ENCODE measurements at places on chromosomes 5 and 9. TPM values are rescaled to one million over a fixed set of nuclear protein-coding genes. Genes with fewer than 3 reads are reported as not detected.

DNA sequence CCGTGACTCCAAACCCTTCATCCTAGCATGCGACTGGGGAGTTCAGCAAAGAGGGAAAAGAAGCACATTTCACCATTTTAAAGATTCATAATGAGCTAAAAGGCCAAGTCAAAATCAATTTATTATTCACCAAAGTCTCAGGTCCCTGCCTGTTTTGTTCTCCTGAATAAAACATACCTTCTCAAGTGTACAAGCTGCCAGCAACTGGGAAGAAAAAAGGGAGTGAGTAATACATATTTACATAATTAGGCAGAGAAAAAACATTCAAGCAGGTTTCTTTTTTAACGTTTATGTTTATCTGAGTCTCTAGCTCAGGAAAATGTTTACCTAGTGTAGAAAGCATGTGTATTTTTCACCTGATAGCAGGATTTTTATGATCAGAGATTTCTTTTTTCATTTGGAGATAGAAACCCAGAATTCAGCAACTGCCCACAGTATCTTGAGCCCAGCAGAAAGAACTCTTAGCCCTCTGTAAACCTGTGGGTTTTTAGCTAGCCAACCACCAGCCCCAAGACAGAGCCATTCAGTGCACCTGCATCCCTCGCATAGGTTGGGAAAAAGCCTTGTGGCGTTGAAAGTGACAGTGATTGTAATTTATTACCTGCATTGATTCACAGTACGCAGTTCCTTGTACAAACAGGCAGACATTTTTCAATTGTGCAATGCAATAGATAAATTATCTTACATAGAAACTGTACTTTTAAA lies 117.9 kb upstream of the GRIA1 start:
- DNase-seq: no peak

GRCh38 chr9:17859228-17859627 lies 280.4 kb downstream of the SH3GL2 start:
- no peak for DNase-seq

GRCh38 chr5:61625681-61626621 lies 293.9 kb downstream of the ZSWIM6 start:
- DNase-seq: no peak

DNA sequence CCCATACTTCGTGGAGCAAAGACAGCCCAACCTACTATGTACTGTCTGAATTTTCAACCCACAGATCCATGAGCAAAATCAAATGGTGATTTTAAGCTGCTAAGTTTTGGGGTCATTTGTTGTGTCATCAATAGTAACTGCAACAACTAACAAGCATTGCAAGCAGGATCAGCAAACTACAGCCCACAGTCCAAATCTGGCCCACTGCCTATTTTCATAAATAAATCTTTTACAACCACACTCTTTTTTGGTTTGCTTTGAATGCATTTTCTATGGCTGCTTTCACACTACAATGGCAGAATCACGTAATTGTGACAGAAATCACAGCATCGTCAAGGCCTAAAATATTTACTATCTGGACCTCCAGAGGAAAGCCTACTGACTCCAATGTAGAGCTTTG lies 237.2 kb upstream of the TRIM32 start:
- DNase-seq: no peak

GRCh38 chr9:131259916-131260597 lies 16.3 kb downstream of the FAM78A start:
- no peak for DNase-seq

DNA sequence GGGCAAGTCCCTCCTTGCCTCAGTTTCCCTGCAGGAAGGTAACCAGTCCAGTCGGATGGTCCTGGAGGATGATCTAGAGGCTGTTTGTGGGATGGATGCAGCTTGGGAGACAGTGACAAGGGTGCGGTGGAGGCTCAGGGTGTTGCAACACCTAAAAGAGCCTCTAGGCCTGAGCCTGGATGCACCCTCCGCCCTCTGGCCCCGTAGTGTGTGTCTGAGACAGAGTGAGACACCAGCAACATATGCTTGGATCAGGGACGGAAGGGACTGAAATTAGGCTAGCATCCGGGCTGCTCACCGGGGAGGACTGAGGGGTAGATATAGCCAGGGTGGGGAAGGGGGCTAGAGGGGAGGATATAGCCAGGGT lies 1.1 kb downstream of the CRAT start:
- DNase-seq: no peak

DNA sequence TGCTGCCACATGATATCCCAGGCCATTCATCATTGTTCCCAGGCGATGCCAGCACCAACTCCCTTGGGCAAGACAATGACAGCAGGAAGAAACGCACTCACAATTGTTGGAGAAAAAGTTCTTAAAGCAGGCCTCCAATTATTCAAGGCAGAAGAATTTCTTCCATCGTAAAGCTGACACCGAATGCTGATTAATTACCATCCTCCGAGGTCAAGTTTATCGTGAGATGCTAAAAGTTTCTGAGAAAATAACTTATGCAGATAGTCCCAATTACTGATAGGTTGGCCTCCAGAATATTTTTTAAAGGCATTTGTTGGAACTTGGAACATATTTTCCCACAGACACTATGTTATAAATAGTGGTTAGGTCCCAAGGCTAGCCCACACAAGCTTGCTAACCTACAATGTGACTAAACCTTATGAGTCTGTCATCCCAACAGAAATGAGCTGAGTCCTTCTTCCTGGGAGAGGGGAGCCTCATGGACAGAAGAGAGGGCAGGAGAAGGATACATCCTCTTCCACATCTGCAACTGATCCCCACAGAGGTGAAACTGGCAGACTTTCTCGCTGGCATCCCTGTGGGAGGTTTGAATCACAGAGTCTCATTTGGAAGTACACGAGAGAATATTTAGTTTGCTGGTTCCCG lies 202.4 kb upstream of the TBC1D2 start:
- DNase-seq: no peak

GRCh38 chr5:112668911-112669310 lies 68.8 kb upstream of the APC start:
- DNase-seq: no peak

DNA sequence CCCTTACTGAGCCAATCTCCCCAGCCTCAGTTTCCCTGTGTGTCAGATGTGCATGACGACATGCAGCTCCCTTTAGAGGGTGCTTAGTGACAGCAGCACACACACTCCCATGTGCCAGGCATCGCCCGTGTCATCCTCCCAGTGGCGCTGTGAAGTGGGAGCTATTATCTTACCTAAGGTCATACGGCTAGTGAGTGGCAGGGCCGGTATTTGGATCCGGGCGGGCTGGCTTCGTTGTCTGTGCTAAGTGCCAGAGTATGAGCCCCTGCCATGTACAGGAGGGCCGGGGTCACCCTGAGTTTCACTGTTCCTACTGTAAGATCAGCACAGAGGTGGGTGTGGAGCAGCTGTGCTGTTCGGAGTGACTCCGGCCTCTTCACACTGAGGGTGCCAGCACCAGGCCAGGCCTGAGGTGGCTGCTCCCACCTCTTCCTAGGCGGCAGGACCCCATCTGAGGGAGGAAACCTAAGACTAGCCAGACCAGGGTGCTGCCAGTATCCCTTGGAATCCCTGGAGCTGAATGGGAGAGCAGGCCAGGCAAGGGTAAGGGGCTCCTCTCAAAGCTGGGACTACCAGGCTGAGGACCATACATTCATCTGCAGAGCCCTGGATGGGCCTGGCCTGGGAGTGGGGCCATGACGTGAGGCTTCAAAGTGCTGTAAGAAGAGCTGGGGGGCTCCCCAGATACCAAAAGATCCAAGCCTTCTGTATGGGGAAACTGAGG lies 22.5 kb downstream of the AQP7 start:
- DNase-seq: no peak

GRCh38 chr9:119160551-119160950 lies 208.7 kb downstream of the BRINP1 start:
- DNase-seq: no peak

DNA sequence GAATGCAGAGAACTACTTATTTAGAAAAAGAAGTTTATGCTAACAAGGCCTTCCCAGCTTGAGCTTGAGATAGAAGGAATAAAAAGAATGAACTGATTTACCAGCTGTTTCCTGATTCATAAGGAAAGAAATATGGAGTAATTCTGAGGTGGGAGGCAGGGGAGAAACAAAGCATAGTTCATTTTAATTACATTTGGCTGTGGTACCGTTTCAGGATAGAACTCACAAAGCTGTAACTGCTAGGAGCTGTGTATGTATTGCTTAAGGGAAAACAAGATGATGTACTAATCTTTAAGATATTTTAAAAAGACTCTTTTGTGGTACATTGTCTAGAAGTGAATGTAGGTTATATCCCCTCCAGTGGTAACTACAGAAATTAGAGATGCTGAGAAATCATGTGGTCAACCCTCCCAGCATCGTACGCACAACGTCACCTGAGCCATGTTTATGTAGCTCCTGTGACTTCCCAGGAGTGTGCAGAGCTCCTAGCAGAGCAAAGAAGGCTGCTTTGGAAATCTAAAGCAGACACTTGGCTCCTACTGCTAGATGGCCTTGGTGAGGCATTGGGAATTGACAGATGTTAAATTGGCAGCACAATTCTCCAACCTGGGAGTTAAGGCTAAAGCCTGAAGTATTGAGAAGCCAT lies 208.3 kb upstream of the VLDLR start:
- DNase-seq: no peak

- no peak for DNase-seq
Observed at GRCh38 chr5:87195616-87196015, 72.1 kb upstream of the RASA1 start.

GRCh38 chr9:68530618-68531017 lies 10.1 kb downstream of the TMEM252 start:
- no peak for DNase-seq

GRCh38 chr9:100379862-100380261 lies 27.1 kb upstream of the TEX10 start:
- DNase-seq: no peak

- DNase-seq: no peak
Observed at GRCh38 chr5:141783005-141783946, 94.9 kb downstream of the PCDH1 start.

DNA sequence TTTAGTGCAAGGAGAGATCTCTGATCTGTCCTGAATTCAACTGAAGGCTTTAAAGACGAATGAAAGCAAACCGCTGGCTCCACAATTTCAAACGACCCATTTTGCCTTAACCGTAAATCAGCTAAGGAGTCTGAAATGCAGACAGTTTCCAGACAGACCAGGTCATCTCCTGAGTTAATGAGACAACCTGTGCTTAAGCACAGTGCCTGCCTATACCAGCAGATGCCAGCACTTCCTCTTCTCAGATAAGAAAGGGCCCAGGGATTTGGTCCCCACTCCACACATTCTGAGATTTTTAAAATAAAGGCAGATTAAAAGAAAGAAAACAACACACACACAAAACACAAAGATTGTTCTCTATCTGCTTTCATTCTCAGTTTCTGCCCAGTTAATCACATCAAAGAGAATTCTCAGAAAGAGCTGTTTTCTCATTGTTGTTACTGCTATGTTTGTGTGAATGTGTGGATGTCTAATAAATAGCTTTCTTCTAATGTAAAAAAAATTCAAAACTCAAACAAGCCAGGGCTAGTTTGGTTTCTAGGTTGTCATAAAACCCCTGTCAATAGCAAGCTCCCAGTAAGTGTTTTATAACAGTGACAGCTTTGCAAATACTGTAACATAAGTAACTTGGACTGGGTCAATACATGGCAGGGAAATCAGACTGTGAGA lies 157.7 kb upstream of the SLC24A2 start:
- DNase-seq: no peak

GRCh38 chr9:16343249-16344237 lies 526.9 kb downstream of the BNC2 start:
- no peak for DNase-seq

DNA sequence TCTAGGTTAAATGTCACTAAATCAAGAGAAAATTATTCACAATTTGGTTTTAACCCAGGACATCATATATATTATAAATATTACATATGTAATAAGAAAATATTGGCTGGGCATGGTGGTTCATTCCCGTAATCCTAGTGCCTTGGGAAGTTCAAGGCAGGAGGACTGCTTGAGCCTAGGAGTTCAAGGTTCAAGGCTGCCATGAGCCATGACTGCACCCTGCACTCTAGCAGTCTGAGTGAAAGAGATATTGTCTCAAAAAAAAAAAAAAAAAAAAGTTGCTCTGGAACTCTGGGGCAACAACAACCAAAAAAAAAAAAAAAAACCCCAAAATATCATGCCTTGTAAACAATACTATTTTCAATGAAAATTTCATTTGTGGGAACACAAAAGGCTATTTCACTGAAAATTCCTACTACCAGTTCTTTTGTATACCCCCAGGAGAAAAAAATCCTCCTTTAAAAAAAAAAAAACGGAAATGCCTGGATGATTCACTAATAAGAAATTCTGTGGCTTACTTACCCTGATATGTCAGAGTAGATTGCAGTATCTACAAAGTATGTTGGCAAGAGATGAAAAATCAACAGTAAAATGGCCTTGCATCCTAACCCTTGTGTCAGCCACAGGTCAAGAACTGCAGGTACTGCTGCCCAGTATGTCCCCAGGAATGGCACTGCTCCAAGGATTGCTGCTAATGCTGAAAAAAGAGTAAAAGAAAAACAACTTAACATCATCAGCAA lies 22.6 kb upstream of the CTNNAL1 start:
- DNase-seq: no peak

GRCh38 chr9:120477534-120478001 lies 102.4 kb downstream of the CDK5RAP2 start:
- no peak for DNase-seq

- no peak for DNase-seq
Observed at GRCh38 chr5:148145916-148146315, 22.4 kb upstream of the SPINK14 start.

GRCh38 chr5:140408750-140409241 lies 7.2 kb downstream of the ANKHD1 start:
- no peak for DNase-seq

DNA sequence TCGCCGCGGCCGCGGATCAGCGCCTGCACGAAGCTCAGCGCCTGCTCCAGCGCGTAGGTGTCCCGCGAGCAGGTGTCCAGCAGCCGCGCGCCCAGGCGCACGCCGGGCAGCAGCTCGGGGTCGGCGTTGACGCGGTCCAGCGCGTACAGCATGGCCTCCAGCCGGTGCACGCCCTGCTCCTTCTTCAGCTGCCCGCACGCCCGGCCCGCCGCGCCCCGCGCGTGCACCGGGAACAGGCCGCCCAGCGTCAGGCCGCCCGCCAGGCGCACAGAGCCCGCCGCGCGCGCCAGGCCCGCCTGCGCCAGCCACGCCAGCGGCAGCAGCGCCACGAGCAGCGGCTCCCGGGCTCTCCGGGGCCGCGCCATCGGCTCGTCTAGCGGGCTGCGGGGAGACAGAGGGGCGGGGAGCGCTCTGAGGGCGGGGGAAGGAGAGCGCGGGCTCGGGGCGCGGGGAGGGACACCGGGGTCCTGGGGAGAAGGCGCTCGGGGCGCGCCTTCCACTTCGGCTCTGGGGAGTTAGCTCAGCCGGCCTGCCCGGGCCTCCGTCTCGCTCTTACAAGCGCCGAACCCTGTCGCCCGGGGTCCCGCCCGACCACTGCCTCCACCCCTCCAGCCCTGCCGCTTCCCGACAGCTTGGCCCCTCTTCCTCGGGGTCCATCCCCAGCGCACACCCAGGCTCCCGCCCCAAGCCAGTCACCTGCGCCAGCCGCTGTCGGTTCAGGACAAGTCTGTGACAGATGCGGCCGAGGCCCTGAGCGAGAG lies at the start of gene GRM6:
GRM6 (minus strand) TSS at position 741 of the 761 bp plus-strand sequence; CDS start at position 365, 376 bp downstream.
- no peak for DNase-seq

GRCh38 chr5:92874790-92875189 lies 706.2 kb downstream of the NR2F1-AS1 start:
- no peak for DNase-seq

- no peak for DNase-seq
Observed at GRCh38 chr9:92794426-92794825, 29.8 kb upstream of the BICD2 start.

RELL2 gene
- total RNA-seq: 3.2 TPM

FOXD4L5 gene
- total RNA-seq: not detected

LTC4S gene
- total RNA-seq: 6.6 TPM

PARP8 gene
- 34.7 TPM for total RNA-seq

ANKRD34B gene
- not detected for total RNA-seq

FOXD4 gene
- not detected for total RNA-seq

KIF4B gene
- not detected for total RNA-seq

PITX1 gene
- total RNA-seq: not detected
